Immature natural killer cell (primary cell): ENCODE measurements at places on chromosomes 4 and X. TPM values are rescaled to one million over a fixed set of nuclear protein-coding genes. Genes with fewer than 3 reads are reported as not detected.

Gene ADRA2C
- not detected for polyA plus RNA-seq

Gene POF1B
- not detected for polyA plus RNA-seq

Gene PABPC1L2B
- not detected for polyA plus RNA-seq

Gene ZNF157
- polyA plus RNA-seq: not detected

Gene IL1RAPL1
- not detected for polyA plus RNA-seq

Gene RHOXF1
- not detected for polyA plus RNA-seq

Gene ABCG2
- 2.5 TPM for polyA plus RNA-seq

Gene PPP4R3C
- not detected for polyA plus RNA-seq

DNA sequence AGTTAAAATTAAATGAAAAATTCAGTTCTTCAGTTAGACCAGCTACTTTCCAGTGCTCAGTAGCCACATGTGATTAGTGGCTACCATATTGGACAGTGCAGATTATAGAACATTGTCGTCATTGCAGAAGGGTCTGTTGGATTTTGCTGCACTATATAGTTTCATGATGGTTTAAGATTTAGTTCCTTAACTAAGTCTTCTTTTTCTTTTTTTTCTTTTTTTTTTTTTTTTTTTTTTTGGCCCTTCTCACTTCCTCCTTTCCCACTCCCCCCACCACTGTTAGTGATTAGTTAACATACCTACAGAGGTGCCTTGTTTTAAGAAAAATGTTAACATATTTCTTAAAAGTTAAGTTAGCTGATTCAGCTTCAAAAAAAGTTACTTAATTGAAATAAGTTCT lies 9.0 kb downstream of the RAB9A start:
- DNase-seq: no peak

- no peak for DNase-seq
Measured at GRCh38 chrX:145856181-145856580, 38.6 kb downstream of the SLITRK2 start.

DNA sequence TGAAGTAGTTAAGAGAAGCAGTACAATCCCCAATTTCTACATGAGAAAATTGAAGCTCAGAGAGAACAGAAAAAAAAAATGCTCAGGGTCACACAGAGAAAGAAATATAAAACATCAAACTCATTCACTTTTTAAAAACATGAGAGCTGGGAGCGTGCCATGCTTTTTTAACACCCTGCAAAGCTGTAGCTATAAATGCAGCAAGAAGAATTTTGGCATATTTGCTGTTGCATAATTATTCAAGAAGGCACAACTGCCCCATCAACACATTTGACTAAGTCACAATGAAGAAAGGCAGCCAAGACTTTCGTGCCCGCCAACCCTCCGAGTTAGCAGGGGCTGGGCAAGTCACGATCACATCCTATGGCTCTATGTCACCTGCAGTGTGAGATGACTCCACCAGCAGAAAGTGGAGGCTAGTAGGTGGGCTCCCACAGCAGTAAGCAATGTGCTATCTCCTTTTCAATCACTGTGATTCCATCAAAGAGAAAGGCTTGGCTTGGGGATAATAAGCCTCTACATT lies 214.8 kb downstream of the DHX15 start:
- DNase-seq: no peak

DNA sequence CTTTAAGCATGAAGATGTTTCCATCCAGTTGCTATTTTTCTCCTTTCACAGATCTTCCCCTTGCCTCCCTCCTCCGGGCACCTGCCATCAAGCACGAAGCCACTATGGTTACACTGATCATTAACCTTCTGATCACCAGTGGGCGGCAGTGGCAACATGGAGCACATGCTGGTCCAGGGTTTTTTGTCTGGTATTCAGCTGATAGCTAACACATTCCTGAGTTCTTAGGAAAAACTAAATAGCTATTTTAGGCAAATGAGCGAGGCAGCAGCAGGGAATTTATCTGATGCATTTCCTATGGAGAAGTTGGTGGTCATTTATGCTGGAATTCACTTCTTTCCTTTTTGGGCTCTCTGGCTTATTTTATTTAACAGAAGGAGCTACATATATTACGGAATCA lies 22.9 kb downstream of the SHISA3 start:
- no peak for DNase-seq

DNA sequence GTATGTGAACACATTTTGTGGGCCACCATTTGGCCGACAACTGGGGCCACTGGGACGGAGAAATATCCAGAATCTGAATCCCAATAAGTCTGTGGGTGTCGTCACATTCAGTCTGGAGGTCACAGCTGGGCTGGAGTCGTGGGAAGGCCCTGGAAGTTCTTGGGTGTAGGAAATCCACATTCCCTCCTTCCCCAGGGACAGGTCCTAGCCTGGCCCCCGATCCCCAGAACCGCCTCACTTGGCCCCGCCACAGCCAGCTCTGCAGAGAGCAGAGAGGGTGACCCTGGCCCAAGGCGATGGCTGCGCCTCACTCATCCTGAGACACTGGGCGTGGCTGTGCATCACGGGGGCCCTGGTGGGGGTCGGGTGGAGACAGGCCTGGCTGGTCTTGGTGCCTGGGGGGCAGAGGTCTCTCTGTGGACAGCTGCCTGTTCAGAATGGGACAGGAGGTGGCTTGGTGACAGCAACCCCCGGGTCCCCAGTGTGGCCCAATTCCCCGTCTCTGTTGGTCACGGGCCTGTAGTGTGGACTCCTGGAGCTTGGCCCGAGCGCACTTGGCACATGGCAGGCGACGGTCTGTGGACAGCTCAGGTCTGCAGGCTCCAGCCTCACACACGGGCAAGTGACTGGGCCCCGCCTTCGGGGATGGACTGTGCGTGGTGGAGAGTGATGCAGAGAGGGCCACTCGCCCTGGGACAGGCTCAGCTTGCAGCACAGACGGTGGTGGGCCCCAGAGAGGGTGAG lies 16.4 kb downstream of the DOK7 start:
- DNase-seq: no peak

GRCh38 chrX:43655151-43656004 lies 721 bp upstream of the MAOA start:
- DNase-seq: peak; percentile 25

- no peak for DNase-seq
Measured at GRCh38 chr4:186633844-186634243, 78.5 kb upstream of the MTNR1A start.

DNA sequence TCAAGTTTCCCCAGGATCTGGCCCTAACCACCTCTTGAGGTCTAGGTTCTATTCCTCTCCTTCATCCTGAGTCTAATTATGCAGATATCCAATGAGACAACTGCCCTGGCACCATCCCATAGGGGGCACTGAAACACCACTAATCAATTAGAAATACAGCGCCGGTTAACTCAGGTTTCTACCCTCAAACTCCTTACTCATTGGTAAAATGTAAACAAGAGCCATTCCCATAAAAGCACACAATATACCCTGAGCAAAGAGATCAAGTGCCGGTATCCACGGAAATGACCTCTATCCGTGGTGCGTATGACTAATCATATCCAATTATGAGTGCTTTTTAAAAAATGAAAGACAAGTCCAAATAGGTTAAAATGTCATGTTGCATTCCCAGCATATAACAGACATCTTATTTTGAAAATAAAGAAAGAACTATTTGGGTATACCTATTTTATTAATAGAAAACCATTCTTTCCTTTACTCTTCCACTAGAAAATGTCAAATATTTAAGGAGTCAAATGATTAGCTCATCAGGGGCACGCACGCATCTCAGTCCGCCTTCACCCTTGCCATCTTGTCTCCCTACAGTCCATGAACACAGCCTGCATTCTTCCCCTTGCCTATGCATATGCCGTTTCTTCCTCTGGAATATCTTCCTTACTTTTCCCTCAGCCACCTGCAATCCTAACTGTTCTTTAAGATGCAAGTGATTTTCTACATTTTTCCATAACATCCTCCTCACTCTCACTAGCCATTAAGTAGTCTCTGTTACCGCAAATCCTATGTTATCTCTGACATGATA lies 141.1 kb downstream of the MAML3 start:
- DNase-seq: peak; percentile 50

DNA sequence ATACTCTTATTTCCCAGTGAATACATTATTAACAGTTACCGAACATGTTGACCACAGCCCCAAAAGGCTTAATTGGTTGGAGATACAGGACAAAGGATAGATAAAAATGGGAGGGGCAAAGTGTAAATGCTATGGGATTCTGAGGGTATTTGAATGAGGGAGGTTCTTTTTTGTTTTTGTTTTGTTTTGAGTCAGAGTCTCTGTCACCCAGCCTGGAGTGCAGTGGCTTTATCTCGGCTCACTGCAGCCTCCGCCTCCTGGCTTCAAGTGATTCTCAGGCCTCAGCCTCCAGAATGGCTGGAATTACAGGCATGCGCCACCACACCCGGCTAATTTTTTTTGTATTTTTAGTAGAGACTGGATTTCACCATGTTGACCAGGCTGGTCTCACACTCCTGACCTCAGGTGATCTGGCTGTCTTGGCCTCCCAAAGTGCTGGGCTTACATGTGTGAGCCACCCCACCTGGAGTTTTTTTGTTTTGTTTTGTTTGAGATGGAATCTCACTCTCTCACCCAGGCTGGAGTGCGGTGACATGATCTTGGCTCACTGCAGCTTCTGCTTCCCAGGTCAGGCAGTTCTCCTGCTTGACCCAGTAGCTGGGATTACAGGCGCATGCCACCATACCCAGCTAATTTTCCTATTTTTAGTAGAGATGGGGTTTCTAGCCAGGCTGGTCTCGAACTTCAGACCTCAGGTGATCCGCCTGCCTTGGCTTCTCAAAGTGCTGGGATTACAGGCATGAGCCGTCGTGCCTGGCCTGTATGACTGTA lies 9.0 kb downstream of the UBE2K start:
- DNase-seq: no peak

DNA sequence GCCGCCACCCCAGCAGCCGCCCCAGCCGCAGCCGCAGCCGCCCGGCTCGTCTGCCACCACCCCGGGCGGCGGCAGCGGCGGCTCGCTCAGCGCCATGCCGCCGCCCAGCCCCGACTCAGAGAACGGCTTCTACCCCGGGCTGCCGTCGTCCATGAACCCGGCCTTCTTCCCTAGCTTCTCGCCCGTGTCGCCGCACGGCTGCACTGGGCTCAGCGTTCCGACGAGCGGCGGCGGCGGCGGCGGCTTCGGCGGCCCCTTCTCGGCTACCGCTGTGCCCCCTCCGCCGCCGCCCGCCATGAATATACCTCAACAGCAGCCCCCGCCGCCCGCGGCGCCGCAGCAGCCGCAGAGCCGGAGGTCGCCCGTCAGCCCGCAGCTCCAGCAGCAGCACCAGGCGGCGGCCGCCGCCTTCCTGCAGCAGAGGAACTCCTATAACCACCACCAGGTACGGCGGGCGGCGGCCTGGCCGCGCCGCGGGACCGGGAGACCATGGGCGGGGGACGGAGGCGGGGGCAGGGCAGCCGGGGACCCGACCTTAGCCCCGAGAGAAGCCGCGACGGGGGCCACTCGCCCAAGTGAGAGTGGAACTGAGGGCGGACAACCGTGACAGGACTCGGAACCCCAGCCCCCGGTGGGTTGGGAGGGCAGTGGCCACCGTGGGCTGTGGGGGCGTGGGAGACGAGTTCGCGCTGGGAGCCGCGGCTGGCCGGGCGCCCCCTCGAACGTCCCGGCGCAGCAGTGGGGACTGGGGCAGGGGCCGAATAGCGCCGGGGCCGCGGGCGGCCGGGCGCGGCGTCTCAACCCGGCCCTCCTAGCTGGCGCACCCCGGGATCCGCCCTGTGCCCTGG lies 1.8 kb downstream of the CPEB2 start:
- DNase-seq: peak; percentile 72

GRCh38 chr4:99746443-99746842 lies 70.2 kb upstream of the DAPP1 start:
- DNase-seq: no peak

DNA sequence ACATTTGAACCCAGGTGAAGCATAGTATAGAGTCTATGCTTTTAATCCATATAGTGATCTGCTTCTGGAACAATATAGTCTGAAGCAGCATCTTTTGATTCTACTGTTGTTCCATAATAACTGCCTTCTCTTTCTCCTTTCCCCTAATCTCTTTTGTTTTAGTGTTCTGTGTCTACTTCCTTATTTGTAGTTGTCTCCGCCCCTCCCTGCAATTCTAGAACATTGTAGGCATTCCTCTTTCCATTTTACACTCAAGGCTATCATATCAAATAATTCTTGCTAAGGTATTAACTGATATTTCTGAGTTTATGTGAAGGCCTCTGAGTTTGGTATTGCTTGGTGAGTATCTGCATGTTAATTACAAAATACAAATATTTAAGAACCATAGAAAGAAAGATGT lies 11.6 kb downstream of the BLTP1 start:
- DNase-seq: no peak

DNA sequence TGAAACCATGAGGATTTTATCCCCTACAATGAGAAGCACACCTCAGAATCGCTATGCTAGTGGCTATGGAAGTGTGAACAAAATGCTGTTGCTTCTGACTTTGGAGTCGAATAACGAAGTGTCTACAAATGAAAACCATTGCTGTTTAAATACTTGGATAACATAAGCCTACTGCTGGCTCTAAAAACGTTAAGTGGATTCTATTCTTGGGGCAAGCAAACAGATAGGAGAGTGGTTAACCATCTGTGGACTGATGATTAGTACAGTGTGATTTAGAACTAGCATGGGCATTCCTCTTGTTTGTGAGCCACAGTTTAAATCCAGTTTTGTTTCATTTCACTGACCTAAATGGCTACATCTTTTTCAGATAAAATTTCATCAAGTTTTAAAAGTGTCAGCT lies 109.7 kb upstream of the PNPLA4 start:
- DNase-seq: no peak

DNA sequence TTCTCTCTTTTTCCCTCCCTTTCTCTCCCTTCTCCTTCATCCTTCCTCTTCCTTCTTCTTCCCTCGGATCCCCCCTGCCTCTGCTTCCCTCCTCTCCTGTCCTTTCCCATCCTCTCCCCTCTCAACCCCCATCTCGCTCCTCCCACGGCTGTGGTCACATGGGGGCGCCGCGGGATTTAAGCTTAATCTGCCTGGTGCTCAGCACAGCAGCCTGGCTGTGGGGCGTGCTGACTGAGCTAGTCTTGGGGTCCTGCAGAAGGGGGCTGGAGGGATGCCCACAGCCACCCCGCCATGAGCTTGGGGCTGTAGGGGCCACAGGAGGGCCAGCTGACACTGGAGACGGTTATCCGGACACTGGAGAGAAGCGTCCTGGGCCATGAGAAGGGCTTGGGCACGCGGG lies 10.7 kb downstream of the SMIM10L2A start:
- DNase-seq: no peak

DNA sequence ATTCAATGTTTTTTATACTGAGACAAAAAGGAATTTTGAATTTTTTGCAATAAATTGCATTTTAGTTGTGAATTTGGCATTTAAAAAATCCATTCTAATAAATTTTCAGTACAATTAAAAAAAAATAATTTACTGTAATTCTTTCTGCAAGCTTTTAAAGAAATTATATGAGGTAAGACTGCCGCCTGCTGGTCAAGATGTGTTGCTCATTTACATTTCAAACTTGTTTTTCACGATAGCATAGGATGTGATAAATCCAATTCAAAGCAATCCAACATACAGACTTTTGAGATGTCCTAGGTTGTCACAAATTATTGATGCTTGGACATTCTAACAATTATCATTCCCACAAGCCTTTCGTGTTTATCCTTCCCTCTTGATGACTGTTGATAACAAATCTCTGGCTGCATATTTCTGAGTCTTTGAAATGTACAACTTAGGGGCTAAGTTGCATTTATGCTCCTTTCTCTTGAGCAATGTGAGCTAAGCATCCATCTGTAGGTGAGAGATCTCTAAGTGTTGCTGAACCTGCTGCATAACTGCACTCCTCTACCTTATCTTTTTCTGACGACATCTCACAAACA lies 21.7 kb upstream of the MFAP3L start:
- DNase-seq: peak; percentile 51
